Stimulated activated CD4-positive, alpha-beta T cell treated with anti-CD3 and anti-CD28 coated beads, Interleukin-12 subunit alpha, Interleukin-12 subunit beta, amount 100 ng/mL, for 4 hours (primary cell): ENCODE measurements at places on chromosomes 16 and 17.

DNA sequence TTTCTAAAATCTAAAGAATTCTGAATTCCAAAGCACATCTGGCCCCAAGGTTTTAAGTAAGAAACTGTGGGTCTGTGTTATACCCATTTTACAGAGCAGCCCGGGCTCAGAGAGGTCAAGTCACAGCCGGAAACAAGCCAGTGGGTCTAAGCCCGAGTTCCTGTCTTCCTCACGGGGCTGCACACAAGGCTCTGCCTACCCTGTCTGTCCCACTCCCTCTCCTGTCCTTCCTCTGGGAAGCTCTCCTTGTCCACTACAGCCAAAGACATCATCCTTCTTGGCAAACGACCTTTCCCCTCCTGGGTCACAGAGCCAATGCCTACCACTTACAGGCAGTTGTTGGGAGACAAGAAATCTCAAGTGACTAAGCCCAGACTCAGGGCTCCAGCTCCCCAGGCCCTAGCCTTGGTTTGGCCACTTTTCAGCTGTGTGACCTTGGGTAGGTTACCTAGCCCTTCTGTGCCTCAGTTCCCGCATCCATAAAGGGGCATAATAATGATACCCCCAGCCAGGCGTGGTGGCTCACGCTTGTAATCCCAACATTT lies 55.6 kb upstream of the MAP3K14 start:
- DNase-seq, result no peak

GRCh38 chr16:30068750-30069610 lies 3.4 kb downstream of the ALDOA start:
- DNase-seq, result peak; percentile 46

- DNase-seq, result no peak
Observed at GRCh38 chr17:57666946-57667345, 78.2 kb downstream of the CCDC182 start.

DNA sequence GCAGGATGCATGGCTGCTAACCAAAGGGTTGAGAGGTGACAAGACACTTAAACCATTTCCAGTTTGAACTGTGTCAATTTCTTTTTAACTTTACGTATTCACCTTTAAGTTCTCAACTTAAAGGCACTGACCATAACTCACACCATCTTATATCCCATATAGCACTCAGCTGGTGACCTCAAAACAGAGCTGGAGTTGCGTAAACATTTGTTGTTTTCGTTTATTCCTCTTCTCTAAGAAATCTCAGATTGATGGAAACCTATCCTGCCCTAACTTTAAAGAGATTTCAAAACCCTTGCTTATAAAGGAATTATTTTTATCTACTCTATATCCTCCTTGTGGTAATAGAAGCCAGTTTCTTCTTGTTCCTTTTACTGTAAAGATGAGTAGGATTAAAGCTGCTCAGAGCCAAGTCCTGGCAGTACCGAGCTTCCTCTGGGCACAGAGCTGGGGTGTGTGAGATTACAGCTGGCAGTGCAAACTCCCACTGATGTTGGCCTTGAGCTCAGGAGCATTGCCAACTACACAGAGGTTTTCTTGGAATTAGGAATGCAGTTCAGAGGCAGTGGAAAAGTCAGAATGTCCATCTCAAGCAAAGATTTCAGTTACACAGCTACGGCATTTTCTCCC lies 1.3 kb downstream of the KCTD2 start:
- no peak for DNase-seq

DNA sequence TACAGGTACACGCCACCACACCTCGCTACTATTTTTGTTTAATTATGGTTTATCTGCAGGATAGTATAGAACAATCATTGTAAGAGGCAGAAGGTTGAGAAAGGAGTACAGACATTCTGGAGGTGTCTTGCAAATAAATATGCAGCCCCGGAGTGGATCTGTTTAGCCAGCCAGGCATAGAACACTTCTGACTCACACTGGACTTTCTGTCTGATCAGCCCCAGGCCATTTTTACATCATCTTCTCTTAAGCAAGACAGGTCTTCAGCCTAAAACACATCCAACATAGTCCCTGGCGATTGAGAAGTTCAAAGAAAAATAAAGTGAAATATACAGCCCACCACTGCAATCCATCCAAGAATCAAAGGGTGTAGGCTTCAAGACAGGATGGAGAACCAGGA lies 81.4 kb downstream of the XYLT1 start:
- DNase-seq, result no peak

- DNase-seq, result peak; percentile 68
Observed at GRCh38 chr16:56643080-56643778, 4.8 kb downstream of the MT1A start.

DNA sequence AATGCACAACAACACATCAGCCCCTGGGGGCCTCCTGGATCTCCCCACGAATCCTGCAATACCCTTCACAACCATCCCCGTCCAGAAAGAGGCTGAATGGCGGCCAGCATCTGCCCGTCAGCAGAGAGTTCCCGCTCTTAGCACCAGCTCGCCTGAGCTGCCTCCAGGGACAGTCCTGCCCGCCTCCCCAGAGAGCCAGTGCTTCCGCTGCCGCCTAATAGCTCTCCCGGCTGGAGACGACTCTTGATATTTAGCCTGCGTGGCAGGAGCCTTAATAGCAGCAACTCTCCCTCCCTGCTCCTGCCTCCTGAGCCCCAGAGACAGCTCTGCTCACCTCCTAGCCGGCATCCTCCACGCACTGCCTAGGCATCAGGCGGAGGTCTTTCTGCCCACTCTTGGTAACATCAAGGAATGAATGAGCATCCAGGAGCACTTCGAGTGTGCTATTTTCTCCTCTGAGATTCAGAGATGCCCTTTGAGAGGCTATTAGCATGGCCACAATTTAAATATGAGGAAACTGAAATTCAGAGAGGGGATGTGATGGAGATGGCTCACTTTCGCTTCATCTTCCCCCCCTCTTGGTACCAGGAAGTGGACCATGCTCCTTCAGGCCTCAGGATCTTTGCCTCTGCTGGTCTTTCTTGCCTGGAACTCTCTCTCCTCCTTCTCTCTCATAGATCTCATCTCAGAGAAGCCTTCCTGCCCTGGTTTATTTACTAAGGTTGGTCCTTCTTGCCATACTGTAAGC lies 67.9 kb downstream of the RAI1 start:
- DNase-seq, result no peak

DNA sequence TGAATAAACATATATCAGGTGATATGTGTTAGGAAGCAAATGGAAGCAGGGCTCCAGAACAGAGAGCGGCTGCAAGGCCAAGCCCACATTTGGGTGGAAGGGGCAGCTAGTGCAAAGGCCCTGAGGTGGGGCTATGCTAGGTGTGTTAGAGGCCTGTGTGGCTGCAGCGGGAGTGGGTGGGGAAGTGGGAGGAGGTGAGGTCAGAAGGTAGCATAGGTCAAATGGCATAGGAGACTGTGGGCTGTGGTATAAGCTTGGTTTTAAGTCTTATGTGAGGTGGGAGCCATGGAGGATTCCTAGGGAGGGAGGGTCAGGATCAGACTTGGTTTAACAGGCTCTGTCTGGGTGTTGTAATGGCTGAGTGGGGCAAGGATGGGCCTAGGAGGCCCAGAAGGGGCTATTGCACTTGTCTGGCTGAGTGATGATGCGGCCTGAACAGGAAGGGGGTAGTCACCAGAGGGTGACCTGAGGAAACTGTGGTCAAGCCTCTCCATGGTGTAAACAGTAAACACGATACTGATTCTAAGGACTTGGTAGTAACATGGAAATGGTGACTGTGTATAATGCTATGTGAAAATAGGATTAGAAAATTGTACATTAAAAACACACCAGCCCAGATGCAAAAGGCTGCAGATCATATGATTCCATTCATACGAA lies 31.1 kb downstream of the RAI1 start:
- no peak for DNase-seq
